ENCODE measurements at places on chromosomes 1 and 21. TPM values are rescaled to one million over a fixed set of nuclear protein-coding genes. Genes with fewer than 3 reads are reported as not detected.

The DENND2C gene
- total RNA-seq: 3.7 TPM

The FMO4 gene
- 5.3 TPM for total RNA-seq

The RNU1-3 gene
- 6,195 TPM for total RNA-seq

The TMCO4 gene
- total RNA-seq: 9.3 TPM

The P3H1 gene
- total RNA-seq: 12.2 TPM

The HCN3 gene
- 2.2 TPM for total RNA-seq

The FAM163A gene
- total RNA-seq: 0.16 TPM

The SYT2 gene
- not detected for total RNA-seq

The B3GALT2 gene
- total RNA-seq: 30.3 TPM

The CHRM3 gene
- total RNA-seq: 0.40 TPM

- no peak for DNase-seq
Measured at GRCh38 chr1:201025571-201026002, 2.1 kb upstream of the KIF21B start.

DNA sequence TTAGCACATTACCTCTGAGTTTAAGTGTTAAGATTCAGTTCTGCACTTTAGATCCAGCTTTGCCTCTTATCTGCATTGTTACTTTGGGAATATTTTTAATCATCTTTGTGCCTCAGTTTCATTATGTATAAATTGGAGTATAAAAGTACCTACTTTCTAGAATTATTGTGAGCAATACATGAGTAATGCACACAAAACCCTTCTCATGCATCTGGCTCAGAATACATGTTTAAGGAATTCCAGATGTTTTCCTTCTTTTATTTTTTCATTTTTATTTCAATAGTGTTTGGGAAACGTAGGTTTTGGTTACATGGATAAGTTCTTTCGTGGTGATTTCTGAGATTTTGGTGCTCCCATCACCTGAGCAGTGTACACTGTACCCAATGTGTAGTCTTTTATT is 14.2 kb downstream of the C8A start:
- no peak for DNase-seq

DNA sequence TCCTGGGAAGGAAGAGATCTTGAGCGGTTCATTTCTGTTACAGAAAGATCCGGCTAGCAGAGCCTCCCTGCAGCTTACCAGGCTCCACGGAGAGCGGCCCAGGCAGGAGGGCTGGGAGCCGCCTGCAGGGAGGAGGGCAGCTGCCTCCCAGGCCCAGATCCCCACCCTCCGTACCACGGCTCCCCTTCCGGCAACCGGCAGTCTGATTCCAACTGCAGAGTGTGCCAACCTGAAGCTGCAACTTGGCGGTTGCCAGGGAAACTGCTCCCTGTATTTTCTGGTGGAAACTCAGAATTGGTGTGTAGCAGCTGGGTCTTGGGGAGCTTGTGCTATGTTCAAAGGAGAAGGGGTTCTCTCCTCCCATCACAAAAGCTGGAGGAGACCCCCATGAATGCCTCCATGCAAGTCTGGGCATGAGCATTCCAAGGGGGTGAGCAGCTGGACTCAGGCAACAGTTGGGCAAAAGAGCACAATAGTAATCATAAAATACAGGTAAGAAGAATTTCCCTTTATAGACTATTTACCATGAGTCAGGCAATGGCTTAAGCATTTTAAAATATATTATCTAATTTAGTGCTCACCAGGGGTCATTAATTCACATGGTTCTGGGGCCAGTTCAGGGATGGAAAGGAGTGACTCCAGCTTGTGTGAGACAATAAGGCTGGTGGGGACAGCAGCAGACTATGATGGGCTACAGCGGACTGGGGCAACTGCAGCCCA is 46.1 kb upstream of the KAZN start:
- no peak for DNase-seq

GRCh38 chr1:33256471-33257206 is at the start of gene ZNF362:
Gene ZNF362 (plus strand): TSS chr1:33256492. CDS start chr1:33270575, 14,083 bp downstream.
- peak; percentile 80 for DNase-seq

DNA sequence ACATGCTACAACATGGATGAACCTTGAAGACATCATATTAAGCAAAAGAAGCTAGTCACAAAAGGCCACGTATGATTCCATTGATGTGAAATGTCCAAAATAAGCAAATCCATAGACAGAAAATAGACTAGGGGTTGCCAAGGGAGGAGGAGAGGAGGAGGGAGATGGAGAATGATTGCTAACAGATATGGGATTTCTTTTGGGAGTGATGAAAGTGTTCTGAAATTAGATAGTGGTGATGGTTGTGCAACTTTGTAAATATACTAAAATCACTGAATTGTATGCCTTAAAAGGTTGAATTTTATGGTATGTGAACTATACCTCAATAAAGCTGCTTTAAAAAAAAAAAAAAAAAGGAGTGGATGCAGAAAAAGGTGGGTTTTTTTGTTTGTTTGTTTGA is 7.6 kb downstream of the CLSTN1 start:
- DNase-seq: no peak

DNA sequence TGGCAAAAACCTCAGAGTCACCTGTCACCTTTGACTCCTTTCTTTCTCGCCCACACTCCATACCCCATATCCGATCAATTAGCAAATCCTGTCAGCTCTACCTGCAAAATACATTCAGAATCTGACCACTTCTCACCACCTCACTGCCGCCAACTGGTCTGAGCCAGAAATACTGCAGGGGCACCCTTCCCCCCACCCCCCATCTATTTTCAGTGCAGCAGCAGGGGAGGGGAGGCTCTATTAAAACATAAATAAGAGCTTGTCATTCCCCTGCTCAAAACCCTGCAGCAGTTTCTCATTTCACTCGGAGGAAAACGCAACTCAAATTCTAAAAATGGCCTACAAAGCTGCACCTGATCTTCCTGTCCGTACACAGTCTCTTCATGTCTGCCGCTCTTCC is 3.9 kb downstream of the PKLR start:
- no peak for DNase-seq

DNA sequence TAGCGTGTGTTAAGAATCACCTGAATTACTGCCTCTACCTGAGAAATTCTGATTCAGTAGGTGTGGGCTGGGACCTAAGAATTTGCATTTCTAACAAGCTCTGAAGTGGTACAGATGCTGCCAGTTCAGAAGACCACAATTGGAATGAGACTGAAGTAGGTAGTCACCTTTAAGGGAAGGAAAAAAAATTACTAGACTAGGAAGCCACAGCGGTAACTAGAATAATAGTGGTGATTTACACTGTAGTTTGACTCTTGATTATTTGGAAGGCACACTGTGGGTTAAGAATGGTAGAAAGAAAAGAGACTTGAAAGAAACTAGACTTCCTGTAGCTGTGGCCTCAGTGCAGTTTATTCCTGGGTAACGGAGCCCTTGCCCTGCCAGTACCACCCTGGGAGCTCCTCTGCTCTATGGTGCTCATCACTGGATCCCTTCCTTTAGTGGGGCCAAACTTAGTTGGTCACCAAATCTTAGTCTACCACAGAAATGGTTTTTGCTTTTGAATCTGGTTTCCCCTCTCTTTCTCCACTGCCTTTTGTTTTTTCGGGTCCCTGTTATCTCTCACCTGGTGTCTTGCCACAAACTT is 43.6 kb downstream of the ARID1A start:
- DNase-seq: no peak

DNA sequence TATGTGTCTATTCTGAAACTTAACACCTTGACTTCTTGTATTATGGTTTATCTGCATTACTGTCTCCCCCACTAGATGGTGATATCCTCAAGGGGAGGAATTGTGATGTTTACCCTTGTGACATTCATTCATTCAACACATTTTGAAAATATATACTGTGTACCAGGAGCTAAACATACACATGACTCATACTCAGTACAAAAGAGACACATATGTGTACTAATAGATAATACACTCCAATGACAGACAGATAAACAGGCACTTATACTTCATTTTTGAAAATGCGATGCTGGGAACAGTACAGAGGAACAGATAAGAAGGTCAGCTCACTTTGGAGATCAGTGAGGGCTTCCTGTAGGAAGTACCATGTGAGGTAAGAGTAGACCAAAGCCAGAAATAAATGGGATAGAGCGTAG is 8.9 kb upstream of the RAB3GAP2 start:
- DNase-seq: no peak

DNA sequence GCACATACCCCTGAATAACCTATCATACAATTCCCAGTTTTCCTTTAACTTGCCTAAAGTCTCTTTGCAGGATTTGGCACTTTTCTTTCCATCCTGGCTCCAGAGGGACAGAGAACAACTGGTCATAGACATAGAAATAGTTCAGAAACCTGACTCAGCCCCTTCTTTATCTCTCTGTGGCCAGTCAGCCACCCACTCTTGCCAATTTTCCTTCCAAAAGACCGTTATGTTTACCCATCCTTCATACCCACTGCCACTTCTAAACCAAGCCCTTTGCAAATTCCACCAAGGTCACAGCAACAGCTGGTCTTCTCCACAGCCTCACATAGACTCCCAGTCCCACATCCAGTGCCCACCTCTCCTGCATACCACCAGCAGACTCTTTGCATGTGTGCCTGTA is 127.2 kb upstream of the FGGY start:
- no peak for DNase-seq

DNA sequence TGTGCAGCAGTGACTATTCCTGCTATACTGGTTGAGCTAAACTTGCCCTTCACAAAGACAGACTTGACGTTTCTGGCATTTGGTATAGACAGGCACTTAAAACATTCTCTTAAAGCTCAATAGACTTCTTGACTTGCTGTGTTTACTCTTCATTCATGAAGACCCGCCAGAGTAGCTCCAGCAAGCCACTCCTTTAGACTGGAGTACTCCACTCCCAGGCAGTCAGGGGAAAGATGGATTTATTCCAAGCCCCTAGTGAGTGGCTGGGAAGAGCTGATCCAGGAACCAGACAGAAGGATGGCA is 70.7 kb downstream of the EVA1C start:
- peak; percentile 22 for DNase-seq

- DNase-seq: no peak
Measured at GRCh38 chr21:31914472-31914871, 41.7 kb downstream of the HUNK start.

- DNase-seq: no peak
Measured at GRCh38 chr1:39154553-39155421, 49.7 kb upstream of the MACF1 start.

GRCh38 chr21:18608226-18608625 is 204.6 kb upstream of the TMPRSS15 start:
- DNase-seq: no peak

- no peak for DNase-seq
Measured at GRCh38 chr1:63498106-63498505, 24.9 kb downstream of the ITGB3BP start.

DNA sequence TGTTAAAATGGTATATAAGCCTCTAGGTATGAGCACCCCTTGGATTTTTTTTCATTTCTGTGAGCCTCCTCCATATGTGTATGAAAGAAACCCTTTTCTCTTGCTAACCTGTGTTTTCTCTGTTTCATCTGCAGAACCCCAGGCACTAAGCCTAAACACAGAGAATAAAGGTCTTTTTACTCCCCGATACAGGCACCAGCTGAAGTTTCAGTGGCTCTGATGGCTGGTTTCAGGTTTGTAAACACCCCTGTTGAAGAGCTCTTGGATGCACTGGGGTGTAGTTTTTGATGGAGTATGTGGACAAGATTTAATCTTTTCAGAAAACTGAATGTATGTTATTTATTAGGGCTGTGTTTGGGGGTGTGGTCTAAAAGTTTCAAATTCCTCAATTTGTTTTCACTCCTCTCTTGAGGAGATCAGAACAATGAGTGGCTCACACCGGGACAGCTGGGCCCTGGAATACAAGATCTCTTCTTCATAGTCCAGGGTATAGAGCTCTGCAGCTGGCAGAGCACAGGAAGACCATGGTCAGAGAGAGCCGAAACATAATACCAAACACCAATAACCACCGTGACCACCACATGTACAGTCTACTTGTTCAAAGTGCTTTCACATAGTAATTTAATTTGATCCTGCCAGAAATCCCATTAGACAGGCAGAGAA is 50.2 kb upstream of the VTCN1 start:
- no peak for DNase-seq

DNA sequence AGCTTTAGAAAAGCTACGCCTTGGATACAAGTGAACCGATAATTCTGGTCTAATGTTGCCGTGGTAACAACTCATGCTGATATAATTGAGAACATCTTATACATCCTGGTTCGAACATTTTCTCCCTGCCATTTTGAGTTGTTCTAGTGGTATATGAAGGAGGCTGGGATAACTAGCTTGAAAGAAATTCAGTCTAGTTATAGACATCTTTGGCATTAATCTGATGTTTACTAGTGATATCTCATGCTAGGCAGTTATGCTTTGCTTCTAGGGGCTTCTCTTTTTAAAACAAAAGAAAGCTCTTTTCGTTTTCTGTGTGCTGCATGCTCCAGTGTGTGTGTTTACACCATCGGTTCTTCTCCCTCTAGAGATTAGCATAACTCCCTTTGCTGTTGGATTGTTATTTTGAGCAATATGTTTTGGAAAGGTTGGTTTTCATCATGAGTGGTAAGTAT is 20.5 kb downstream of the PRKACB start:
- no peak for DNase-seq

DNA sequence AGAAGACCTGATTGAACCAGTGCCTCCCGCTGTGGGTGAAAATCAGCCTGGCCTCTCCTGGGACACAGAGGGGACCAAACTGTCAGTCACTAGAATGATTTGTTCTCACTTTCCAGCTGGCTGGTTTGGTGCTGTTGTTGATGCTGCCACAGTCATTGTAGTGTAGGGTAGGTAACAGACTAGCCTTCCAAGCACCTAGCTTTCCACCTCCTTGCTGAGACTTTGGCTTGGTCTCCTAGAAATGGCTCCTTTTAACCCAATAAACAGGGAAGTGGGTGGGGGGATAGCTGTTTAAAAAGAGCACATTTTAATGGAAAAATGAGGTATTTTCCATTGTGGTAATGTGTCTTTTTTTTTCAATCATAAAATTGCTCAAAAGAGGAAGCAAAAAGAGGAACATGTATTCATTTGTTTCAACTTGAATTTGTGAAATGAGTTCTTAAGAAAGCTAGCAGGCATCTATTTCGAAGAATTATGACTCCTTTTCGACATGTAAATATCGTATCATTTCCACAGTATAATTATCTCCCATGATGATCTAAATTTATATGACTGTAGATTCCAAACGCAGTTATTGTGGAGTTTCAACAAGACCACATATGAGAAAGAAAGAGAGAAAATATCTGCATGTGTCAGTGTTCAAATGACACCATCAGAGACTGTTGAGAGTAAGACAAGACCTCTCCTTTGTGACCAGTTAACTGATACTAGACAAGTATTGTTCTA is 190.1 kb downstream of the HLX start:
- no peak for DNase-seq

- no peak for DNase-seq
Measured at GRCh38 chr1:75908717-75909152, 23.5 kb downstream of the ASB17 start.

All from cardiac septum (tissue), 1 donor.